ENCODE measurements at places on chromosomes 3 and 15.

GRCh38 chr3:56815589-56815988 lies 13.8 kb upstream of the ARHGEF3 start:
- no peak for DNase-seq

- DNase-seq, result no peak
These were observed 44.5 kb upstream of the PDE8A start for GRCh38 chr15:84937144-84937543.

DNA sequence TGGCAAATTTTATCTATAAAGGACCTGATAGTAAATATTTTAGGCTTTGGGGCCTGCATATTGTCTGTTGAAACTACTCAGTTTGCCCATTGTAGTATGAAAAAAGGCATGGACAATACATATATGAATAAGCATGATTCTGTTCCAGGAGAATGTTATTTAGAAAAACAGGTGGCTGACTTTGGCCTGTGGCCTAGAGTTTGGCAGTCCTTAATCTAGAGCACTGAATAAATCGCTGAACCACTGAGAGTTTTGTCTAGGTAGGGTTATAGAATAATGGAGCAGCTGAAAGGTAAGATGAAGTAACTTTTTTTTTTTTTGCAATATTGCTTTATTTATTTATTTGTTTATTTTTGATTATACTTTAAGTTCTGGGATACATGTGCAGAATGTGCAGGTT lies 75.0 kb downstream of the LRRC49 start:
- DNase-seq, result no peak

- no peak for DNase-seq
These were observed 123.2 kb downstream of the IGF1R start for GRCh38 chr15:98771541-98771940.

DNA sequence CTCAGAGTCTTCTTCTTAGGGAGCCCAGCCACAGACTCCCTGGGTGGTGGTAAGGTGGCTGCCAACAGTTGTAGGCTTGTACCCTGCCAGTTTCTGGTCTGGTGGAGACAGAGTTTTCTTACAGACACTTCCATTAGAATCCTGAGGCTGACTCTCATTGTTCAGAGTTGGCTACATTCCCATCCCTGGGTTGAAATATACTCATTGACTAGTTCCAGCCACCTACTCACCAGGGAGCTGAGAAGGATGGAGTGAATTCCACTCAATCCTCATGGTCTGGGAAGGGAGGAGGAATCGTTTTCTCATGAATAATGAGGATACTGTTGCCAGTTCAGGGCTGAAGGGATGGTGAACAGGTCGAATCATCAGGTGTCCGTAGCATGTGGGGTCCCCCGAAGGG lies 226.5 kb upstream of the PROK2 start:
- no peak for DNase-seq

- no peak for DNase-seq
These were observed 12.3 kb upstream of the GFM1 start for GRCh38 chr3:158631981-158632380.

GRCh38 chr3:72093270-72093991 lies 308.5 kb upstream of the PROK2 start:
- DNase-seq, result no peak

DNA sequence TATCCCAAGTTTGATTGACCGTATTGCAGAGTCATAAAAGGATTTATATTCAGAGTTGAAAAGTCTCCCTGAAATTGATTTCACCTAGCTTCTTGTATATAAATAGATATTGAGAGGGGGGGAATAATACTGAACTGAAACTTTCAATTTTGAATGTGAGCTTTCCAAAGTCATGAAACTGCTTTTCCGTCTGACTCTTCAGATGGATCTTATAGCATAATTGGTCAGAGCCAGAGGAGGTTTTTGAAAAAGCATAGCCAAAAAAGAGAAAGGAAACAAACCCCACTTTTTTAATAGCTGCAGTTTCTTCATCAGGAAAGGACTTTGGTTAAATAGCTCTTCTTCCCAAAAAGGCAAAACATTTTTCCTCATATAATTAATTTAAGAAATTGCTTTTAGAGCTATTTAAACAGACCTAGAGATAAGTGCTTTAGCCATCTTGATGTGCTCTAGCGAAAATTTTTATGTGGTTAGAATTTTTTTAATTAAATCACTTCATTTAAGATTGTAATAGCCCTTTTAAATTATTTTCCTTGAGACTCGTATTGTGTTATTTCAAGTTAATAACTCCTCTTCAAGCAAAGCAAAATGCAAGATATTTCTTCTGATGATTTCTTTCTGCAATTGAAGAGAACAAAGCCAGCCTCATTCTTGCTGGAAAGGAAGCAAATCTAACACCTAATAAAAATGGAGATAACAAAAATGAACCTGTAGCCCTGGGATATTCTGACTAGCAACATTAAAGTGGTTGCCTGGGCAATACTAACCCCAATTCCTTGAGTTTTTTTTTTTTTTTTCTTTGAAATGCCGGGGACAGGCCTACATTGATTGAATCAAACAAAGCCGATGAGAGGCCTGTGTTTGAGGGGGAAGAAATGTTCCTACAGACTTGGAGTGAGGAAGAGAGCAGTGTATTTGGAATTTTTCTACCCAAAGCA lies 173.6 kb downstream of the PTPRG start:
- DNase-seq, result no peak

DNA sequence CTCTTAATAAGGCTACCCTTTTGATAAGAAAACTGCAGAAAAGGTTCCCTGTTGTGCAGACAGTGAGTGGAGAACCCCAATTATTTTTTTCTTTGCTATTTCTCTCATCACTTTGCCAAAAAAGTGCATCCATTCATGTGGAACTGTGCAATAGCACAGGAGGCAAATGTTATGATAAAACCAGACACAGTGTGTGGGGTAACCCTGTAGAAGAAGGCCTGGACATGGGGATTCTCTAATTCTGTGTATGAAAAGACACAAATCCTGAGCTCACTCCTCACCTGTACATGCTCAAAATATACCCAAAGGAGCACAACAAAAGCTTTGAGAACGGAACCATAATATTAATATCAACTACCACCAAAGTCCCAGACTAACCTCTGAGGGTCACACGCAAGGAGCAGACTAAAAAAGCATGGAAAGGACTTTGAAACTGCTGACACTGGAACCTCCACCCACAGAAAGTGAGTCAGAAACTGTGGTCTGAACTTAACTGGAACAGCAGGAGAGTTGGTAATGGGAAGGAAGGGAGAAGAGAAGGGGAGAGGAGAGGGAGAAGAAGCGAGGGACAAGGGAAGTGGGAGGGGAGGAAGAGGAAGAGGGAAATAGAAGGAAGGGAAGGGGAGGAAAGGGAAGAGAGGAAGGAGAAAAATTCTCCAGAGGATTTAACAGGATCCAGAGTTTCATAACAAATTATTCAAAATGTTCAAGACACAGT lies 299.9 kb downstream of the TBC1D5 start:
- DNase-seq, result no peak

- no peak for DNase-seq
These were observed 672.9 kb downstream of the SQOR start for GRCh38 chr15:46307746-46308145.

DNA sequence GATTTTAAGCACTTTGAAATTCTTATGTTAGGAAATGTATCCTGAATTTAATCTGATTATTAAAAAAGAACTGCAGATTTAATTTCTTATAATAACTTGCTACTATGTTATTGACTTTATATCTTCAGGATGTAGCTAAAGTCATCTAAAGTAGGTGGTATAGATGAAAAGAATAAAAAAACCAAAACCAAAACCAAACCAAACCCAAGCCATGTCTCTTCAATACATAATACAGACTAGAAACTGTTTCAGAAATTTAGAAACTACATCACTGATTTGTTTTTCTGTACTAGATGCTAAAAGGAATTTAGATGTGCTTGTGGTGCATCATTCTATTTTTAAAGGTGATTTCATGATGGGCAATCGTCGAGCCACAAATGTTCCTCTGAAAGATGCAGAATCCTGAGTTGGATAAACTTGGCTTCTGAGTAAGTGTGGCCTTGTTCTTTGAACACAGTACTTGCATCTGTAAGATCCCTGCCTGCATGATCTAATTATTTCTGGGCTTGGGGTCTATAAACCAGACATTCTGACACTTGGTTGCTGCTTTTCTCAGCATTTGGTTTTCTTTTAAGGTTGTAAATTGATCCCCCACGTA lies 287.1 kb upstream of the SUCLG2 start:
- no peak for DNase-seq

DNA sequence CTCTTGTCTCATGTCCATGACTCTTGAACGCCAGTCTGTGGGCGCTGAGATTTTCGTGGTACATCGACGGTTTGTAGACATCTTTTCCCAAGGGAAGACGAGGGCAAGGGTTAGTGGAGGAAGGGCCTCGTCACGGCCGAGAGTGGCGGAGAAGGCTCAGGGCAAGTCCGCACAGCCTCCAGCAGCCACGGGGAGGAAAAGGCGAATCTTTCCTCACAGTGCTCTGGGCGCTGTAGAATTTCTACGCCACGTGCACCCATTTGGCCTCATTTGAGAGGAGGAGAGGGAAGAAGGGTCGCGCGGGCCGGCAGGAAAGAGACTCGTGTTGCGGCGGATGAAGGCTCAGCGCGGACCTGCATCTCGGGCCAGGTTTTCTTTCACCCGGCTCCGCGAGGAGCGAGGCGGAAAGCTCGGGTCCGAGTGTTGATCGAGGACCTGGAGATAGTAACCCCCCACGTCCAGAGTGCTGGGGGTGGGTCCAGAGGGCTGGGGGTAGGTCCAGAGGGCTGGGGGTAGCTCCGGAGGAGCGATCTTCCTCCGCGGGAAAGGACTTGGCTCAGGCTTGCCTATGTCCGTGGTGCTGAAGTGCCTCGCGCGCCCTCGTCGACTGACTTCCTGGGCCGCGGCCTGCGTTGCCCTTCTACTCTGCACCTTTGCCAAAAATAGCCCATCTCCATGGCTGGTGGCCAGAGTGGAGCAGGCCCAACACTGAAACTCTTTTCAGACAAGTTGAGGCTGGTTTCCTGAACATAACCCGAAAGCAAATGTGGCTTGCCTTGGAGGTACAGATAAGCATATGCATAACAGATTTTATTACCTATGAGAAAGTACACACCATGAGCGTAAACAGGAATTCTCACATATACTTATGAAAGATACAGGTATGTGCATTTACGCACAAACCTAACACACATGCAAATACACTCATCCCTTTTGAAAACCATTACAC lies 1.1 kb downstream of the SLC35G2 start:
- no peak for DNase-seq

DNA sequence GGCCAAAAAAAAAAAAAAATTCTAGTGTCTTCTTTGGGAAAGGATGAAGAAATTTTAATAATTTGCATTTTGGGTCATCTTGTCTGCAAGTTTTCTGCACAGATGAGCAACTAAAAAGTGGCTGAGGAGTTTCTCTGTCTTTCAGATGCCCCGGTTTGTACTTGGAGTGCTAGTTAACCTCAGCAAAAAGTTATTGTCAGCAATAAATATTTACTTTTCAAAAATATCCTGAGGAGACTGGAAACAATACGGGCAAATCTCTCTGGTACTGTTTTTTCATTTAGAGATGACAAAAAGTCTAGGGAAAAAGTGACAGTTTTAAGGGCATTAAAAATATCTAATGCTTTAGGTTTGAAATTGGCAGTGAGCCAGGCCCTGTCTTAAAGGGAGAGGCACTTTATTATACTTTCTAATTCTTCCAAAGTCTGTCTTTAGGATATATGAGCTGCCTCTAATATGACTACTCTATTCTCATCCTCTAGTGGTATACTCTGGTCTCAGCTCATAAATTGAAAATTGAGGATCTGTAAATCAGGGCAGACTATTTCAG lies 436.0 kb upstream of the NR2F2 start:
- DNase-seq, result no peak

DNA sequence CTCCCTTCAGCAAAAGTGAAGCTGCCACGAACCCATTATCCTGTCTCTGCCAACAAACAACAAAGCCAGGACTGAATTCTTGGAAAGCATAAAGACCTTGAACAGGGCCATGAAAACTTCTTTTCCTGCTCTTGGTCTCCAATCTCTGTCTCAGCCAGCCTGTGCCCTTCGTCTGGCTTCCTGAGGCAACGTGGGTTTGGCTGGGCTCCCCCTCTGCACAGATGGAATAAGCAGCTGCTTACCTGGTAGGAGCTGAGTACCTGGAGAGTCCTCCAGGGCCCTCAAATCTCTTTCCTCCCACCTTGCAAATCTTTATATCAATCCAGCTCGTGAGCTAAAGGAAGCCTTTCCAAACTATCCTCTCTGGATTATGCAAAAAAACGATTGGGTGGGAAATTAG lies 97.6 kb upstream of the PSMD6 start:
- DNase-seq, result no peak

DNA sequence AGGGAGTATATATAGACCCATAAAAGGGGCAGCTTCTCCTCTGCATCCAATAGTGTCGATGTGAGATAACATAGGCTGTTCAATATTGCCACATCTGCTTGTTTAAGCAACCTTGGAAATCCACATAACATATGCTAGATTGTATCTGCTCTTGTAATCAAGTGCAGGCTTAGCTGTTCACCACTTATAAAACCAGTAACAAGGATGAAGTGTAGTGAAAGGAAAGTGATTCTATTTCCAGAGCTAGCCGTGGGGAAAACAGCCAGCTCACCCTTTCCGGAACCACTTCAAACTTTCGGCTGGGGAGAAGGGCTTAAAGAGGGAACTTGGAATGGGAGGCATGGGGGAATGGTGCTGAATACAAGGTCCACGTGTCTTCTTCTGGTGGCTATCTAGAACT lies 204.0 kb downstream of the TAFA4 start:
- DNase-seq, result no peak
